ENCODE measurements at places on chromosomes 2 and 18.
A peak's percentile ranks its signal among the peaks of the same experiment; 100 is the strongest.

DNA sequence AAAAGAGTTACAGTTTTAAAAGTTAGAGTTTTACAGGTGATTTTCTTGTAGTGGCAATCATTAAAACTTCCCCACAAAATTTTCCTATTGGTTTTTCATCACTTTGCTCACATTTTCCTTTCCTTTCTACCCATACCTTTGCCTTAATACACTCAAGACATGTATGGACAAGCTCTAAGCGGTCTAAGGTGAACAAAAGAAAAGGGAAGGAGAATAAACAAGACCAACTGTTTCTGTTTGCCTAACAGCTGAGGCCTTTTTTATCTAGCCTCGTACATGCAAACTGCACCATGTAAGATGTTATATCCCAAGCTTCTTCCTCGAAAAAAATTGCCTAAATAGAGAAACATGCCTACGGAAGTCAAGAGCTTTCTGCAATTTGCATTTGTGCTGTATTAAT is 33.9 kb upstream of the TBC1D8 start:
- DNase-seq = no peak

GRCh38 chr2:113978524-113979190 is 88.8 kb downstream of the ACTR3 start:
- DNase-seq = no peak

GRCh38 chr2:68104111-68104835 is 41.5 kb upstream of the C1D start:
- no peak for DNase-seq

DNA sequence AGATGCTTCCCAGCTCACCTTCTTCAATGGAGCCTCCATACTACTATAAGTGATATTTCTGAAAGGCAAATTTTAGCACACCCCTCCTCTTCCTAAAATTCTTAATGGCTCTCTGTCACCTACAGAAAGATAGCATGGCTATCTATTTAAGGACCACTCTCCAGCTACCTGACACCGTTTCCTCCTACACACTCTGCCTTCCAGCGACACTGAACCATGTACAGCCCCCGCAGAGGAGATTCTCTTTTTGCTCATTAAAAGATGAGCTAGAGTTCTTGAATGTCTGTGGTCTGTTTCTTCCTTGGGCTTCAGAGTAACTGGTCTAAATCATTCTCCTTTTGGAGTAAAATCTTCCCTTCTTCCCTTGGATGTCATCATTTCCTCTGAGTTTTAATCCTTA is 38.4 kb upstream of the GAREM1 start:
- no peak for DNase-seq

GRCh38 chr2:170504810-170505145 is 210.4 kb upstream of the SP5 start:
- no peak for DNase-seq

GRCh38 chr2:188047735-188048134 is 243.9 kb upstream of the GULP1 start:
- DNase-seq = no peak

GRCh38 chr2:216849987-216850386 is 9.9 kb downstream of the TNP1 start:
- DNase-seq = peak; percentile 19

DNA sequence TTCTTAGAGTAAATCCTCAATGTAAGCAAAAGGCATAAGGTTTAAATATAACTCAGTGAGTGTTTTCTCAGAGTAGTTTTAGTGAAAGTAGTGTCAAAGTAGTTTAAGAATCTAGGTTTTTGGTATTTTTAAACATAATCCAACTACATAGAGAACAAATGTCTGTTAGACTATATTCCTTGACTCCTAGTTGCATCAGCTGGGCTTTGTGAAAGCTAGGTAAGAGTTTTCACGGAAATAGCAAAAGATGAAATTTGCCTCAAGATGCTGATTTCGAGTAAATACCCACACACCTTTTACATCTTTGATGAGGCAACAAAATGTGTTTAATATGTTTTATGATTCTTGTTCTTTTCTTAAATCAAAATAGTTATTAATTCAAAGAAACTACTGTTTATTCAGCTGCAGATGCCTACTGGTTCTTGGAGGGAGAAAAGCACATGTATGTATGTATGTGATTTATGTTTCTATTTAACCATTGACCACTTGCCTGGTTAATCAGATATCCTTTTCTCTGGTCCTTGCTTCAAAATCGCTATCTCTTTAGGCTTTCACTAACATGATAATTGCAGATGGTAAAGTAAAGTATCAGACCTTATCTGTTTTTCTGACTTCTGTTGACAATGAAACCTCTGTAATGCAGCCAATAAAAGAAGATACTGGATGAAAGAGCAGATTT is 117.4 kb upstream of the NOSTRIN start:
- DNase-seq = no peak

- no peak for DNase-seq
Observed at GRCh38 chr2:154480521-154480920, 218.0 kb upstream of the KCNJ3 start.

DNA sequence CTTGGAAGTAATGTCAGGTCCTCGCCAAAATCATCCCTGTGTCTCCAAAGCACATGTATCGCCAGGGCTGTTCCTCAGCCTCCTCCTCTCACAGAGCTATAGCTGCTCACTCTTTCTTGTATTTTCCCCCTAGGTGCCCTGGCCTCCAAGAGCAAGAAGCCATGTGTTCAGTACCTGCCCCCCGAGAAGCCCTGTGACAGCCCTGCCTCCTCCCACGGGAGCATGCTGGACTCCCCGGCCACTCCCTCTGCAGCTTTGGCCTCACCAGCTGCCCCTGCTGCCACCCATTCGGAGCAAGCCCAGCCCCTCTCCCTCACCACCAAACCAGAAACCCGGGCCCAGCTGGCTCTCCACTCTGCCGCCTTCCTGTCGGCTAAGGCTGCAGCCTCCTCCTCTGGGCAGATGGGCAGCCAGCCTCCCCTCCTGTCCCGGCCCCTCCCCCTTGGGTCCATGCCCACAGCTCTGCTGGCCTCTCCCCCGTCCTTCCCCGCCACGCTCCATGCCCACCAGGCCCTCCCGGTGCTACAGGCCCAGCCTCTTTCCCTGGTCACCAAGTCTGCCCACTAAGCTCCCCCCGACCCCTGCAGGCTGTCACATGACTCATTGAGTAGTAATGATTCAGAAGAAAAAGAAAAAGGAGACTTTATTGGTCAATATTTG is 18.8 kb downstream of the TGOLN2 start:
- DNase-seq = no peak

- DNase-seq = no peak
Observed at GRCh38 chr18:74456017-74456348, 1.1 kb downstream of the DIPK1C start.

DNA sequence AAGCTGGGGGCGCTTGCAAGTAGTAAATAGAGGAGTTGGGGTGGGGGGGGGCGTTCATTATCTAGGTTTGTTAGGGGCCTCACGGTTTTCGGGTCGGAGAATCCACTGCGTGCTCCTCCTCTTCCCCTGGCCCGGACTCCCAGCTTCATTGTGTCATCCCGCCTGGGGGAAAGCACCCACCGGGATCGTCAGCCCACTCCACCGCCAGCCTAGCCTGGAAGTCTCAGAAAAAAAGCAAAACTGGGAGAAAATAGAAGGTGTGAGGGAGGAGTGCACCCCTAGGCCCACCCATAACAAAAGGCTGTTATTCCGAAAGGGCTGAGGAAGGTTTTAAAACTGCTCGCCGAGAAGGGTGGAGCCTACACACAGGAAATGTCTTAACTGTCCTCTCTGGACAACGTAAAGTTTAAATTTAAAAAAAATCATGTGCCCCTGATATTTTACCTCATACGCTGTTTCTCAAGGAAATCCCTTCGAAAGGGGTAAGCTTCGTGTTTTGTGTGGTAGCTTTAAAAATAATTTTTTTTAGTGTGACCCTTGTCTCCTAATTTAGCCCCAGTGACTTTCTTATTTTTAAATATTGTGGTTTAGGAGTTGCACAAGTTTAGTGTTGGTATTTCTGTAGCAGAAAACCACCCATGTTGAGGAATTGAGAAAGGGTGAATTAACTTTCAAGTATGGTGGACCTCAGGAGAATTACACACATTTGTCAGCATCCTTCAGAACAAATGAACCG is 104.2 kb downstream of the SPTBN1 start:
- DNase-seq = no peak

- no peak for DNase-seq
Observed at GRCh38 chr2:24482251-24482971, 8.6 kb upstream of the NCOA1 start.

DNA sequence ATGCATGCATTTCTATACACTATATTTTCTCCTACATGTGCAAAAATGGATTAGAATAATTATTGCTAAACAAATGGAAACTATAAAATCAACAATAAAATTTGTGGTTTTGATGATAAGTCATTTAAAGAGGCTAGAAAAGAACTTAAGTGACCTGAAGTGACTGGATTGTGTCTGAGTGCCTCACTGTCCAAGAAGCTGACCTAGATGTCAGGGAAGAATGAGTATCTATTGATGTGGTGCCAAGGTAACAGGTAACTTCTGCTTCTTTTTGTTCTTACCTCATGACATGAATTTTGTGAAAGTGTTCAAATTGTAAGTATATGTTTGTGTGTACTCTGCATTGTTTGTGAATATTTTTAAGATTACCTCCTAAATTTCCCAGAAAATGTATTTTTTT is 1623.9 kb upstream of the ACVR2A start:
- no peak for DNase-seq

- DNase-seq = no peak
Observed at GRCh38 chr2:116754381-116755101, 1060.0 kb upstream of the DDX18 start.

- DNase-seq = no peak
Observed at GRCh38 chr2:33478968-33479731, 2.7 kb downstream of the RASGRP3 start.

- DNase-seq = no peak
Observed at GRCh38 chr2:153433403-153433802, 45.2 kb downstream of the RPRM start.

GRCh38 chr2:238875471-238876231 is 27.8 kb downstream of the TWIST2 start:
- no peak for DNase-seq

DNA sequence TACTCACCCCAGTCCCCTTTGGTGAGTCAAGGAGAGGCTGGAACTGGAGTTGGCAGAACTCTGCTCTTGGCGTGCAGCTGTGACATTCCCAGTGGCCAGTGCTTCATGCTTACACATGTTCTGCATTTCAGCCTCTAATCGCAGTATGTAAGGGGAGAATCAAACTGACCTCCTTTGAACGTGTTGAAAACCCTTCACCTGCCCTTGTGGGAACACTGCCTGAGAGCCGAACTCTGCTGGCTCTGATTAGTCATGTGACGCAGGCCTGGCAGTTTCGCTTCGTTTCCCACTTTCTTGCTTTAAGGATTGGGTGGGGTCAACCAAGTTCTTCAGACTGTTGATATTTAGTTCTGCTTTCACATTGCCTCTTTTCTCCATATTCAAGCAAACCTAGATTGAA is 173.8 kb upstream of the BCL2L11 start:
- DNase-seq = no peak

DNA sequence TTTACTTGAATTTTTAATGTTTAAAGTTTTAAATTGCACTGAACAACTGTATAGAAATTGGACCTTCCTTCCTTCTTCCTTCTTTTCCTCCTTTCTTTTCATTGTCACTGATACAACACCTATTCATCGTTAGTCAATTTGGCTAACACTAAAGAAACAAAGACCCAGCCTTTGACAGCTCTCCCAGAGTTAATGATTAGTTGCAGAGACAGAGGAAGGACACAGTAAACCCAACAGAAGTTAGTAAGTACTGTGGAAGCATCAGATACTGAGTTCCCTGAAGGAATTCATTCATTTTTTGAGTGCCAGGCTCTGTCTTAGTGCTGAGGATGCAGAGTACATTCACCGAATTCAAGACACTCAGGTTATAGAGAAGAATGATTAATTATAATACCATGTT is 77.9 kb upstream of the RAB27B start:
- no peak for DNase-seq

GRCh38 chr2:65252640-65253039 is 25.0 kb downstream of the ACTR2 start:
- DNase-seq = no peak

GRCh38 chr2:217943446-217944321 is 59.1 kb downstream of the TNS1 start:
- no peak for DNase-seq

DNA sequence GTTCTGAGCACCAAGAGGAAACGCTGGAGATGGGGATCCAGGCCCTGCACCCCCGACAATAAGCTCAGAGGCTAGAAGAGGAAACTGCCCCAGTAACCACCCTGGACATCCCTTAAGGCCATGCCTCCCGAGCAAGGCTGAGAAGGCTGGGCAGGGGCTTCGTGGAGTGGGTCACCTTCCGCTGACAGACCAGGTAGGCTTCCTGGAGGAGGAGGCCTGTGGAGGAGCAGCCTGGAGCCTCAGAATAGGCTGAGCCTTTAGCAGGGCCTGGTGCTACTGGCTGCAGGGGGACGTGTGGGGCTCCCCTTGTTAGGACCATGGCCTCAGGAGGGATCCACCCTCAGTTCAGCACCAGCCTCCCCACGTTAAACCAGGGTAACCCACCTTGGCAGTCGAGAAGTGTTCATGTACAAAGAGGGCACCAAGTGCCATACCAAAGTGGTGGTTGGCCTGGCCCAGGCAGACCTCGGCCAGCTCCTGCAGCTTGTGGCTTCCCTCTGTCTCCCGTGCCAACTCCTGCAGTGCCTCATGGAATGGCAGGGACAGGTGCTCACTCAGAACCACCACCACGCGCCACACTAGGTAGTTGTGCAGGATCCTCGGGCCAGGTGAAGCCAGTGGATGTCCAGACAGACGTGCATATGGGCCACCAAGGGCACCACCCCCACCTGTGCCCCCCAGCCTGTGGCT is 28.5 kb upstream of the ALPP start:
- DNase-seq = no peak

DNA sequence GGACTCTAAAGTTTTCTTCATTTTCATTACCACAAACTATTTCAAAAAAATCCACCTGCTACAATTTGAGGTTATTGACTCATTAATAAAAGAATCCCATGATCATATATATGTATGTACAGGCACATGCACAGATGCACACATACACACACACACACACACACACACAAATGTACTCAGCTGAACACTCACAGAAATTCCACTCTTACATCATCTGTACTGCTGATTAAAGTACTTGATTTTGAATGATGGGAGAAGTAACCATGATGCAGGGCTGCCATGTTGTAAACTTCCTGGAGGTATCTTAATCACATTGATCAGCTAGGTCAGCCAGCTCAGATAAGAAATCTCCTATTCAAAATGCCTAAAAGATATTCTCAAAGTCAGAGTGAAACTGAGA is 1313.2 kb upstream of the NRXN1 start:
- DNase-seq = no peak

DNA sequence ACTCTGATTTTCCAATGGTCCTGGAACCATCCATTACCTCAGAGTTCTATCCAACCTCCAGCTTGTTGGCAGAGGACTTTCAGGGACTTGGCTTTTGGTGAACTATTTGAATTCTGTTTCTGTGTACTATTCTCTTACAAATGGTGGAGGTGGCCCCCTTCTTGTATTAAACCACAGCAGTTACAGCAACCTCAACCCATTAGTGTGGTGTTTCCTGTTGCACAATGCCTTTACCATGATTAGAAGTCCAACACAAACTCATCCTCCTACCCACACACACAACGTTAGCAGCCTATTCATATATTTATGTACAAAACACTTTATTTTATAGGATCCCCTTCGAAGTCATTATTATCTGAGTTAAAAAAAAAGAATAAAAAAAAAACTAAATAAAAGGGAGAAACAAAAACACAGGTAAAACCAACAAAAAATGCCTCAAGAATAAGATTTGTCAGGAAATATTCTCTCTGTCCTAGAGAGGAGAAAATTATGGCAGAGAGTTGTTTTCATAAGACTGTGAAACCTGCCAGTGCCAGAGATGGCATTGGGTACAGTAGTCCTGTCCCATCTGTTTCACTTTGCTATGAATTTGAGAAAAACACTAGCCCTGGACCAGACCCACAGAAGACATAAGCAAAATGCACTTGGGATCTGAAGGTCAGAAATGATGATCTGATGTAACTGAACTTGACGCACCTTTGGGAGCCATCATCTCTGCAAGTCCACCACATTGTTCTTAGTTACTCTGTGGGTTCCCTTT is 1896.0 kb upstream of the PIK3C3 start:
- no peak for DNase-seq
